ENCODE measurements at places on chromosomes 11 and 22.

GRCh38 chr22:18091478-18091877 lies 13.7 kb downstream of the PEX26 start:
- no peak for DNase-seq

GRCh38 chr11:107123022-107123421 lies 104.7 kb upstream of the GUCY1A2 start:
- no peak for DNase-seq

DNA sequence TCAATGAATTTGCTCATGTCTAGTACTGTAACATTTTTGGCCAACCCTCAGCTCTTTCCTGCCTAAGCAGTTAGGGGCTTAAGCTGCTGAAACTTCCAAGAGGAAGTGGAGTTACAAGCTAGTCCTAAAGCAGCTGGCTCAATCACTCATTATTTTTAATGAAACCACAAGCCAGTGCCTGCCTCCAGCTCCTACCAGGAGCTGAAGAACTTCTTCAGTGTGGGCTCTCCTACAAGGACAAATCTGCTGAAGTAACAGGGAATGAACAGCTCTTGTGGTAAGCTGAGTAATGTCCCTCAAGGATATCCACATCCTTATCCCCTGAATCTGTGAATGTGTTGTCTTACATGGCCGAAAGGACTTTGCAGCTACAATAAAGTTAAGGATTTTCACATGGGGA lies 112.5 kb downstream of the BBOX1 start:
- DNase-seq = no peak

DNA sequence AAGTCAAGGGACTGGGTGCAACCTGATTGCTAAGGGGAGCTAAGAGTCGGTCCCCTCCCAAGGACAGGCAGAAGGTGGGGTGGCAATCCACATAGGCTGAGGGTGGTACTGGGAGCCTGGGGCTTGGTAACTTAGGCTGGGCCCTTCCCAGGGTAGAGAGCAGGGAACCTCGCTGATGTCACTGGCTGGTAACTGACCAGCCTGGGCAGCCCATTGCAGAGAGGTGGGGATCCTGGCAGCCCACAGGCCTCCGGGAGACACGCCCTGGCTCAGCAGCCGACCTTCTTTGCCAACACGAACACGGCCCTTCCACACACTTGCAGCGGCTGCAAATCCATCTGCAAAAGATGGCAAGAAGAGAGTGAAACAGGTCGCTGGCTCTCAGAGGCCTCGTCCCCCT lies 25.4 kb downstream of the A4GALT start:
- no peak for DNase-seq

DNA sequence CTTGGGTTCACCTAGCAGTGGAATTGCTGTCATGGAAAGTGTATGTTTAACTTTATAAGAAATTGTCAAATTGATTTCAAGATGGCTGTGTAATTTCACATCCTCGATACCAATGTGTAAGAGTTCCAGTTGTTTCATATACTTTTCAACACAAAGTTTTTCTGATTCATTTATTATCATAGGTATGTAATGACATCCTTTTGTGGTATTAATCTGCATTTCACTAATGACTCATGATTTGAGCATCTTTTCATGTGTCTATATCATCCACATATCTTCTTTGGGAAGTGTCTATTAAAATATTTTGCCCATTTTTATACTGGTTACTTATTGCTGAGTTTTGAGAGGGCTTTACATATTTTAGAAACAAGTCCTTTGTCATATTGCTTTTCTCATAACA lies 17.0 kb upstream of the GLYATL1B start:
- DNase-seq = no peak

GRCh38 chr11:82756765-82757639 lies 23.3 kb upstream of the FAM181B start:
- DNase-seq = no peak

DNA sequence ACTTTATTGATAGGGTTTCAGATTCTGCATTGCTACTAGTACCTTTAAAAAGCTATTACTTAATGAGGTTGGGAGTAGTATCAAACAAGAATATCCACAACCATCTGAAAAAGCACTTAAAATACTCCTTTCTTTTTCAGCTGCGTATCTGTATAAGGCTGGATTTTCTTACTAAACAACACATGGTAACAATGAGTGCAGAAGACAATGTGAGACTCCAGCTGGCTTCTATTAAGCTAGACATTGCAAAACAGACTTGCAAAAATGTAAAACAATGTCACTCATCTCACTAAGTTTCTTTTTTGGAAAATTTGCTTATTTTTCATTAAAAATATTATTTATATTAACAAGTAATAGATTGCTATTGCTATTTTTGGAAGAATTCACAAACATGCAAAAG lies 132.6 kb downstream of the WNT11 start:
- no peak for DNase-seq

- no peak for DNase-seq
Observed at GRCh38 chr11:71474771-71475483, 21.9 kb downstream of the NADSYN1 start.

DNA sequence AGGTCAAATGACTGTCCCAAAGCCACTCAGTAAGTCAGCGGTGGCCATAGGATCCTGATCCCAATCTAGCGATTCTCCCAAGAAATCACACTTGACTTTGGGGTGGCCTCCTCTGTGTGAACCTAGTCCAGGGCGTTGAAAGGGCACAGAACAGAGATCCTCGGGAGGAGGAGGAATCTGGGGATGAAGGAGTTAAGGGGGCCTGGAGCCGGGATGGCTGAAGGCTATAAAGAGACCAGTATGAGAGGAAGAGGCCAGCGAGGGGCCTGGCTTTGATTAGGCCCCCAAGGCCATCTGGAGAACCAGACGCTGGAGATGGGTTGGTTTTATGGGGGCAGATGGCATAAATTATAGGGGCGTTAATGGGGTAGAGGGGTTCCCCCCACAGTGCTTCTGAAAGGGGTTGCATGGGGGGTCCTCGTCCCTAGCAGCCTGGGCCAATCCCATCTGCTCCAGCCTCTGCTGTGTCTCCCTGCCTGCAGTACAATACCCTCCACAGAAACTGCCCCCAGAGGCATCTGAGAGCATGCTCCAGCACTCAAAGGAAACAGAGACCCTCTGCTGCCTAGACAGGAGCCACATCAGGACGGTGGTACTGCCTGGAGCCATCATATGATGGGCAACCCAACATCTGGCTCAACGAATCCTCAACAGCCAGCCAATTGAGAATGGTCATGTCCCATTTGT lies 35.2 kb upstream of the TRIM29 start:
- no peak for DNase-seq

DNA sequence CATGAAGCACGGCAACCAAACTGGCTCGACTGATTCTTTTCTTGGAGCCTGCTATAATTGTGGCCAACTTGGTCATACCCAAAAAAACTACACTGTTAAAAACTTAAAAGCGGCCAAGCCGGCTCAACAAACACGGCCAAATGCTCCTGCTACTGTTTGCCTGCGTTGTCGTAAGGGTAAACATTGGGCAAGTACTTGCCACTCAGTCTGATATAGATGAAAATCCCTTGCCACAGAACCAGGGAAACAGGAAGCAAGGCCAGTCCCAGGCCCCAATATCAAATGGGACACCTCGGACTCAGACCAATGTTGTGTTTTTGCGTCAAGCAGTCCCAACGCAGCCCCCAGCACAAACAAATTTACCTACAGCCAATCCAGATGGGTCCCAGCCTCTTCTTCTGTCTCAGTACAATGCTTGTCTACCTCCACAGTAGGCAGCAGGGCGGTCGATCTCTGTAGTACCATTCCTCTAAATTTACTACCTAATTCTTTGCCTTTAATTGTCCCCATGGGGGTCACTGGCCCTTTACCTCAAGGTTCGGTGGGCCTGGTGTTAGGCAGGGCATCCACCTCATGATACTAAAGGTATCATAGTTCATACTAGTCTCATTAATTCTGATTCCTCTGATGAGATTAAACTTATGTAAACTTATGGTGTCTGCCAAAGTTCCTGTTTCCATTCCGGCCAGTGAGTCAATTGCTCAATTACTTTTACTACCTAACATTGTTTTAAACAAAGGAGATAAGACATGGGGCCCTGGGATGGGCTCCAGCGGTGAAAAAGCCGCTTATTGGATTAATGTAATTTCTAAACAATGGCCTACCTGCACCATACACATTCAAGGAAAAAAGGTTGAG lies 3.7 kb upstream of the COMT start:
- DNase-seq = no peak

GRCh38 chr22:32069579-32070372 lies 26.7 kb downstream of the SLC5A1 start:
- no peak for DNase-seq

- DNase-seq = no peak
Observed at GRCh38 chr22:38214302-38215056, 12.7 kb downstream of the MAFF start.

GRCh38 chr11:2271077-2271326 lies 614 bp upstream of the ASCL2 start:
- DNase-seq = no peak

DNA sequence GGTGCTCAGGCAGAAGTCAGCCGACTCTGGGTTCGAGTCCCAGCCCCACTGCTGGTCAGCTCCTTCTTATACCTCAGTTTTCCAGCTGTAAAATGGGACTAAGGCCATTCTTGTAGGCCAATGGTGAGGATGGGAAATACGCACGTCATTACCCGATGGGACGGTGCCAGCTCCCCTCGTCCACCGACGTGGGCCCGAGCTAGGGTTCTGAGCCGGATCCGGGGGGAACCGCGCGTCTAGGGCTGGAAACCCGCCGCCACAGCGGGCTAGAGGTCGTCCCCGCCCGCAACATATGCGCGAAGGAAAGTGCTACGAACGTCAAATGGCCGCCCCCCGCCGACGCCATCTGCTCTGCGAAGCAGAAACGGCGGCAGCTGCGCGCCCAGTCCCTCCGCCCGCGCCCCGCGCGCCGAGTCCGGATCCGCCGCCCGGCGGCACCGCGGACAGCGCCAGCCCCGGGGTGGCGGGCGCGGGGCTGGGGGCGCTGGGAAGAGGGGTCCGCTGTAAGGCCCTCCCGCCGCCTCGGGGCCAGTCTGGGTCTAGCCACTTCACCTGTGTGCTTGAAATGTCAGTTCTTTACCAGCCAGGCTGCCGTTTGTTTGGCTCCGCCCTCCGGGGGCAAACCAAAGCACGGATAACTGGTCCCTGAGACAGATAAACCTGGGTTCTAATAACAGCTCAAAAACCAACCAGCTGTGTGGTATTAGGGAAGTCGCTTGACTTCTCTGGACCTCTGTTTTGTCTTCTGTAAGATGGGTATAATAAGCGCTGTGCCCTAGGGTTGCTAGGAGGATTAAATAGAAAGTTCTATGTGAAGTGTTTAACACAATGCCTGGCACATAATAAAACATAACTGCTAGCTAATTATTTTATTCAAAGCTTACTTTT lies 103.5 kb upstream of the RCN1 start:
- no peak for DNase-seq

- DNase-seq = no peak
Observed at GRCh38 chr11:1863352-1864216, 10.7 kb downstream of the LSP1 start.

Measured in DMS79 (cell line).